NCI-H524 treated with DMSO at 0.1 percent for 48 hours (cell line): ENCODE measurements at places on chromosomes 4 and X.

DNA sequence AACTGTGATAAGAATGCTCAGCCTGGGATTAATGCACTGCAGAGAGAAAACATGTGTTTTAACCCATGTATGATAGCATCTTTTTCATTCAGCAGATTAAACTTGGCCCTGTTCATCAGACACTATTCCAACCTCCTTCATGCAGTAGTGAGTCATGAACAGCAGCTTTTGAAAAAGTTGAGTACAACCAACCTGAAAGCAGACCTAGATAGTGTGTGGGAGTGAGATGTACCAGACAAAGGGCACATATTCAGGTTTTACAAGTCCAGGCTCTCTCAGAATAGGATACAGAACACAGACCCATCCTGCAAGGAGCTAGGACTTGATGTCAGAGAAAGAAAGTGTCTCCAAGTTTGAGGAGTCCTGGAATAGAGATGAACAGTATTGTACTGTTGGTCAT lies 237.3 kb upstream of the STS start:
- DNase-seq: no peak

- no peak for DNase-seq
Measured at GRCh38 chrX:34634349-34634748, 22.7 kb downstream of the TMEM47 start.

GRCh38 chr4:9704551-9705332 lies 76.7 kb upstream of the DRD5 start:
- DNase-seq: no peak

DNA sequence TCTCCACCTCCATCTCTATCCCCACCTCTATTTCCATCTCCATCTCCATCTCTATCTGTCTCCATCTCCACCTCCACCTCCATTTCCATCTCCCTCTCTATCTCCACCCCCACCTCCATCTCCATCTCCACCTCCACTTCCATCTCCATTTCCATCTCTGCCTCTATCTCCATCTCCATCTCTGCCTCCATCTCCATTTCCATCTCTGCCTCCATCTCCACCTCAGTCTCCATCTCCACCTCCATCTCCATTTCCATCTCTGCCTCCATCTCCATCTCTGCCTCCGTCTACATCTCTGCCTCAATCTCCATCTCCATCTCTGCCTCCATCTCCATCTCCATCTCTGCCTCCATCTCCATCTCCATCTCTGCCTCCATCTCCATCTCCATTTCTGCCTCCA lies 40.8 kb upstream of the CHRNA9 start:
- DNase-seq: no peak

GRCh38 chr4:77124576-77124975 lies 32.4 kb upstream of the CCNG2 start:
- no peak for DNase-seq

- no peak for DNase-seq
Measured at GRCh38 chrX:23879380-23880090, 28.2 kb downstream of the APOO start.

DNA sequence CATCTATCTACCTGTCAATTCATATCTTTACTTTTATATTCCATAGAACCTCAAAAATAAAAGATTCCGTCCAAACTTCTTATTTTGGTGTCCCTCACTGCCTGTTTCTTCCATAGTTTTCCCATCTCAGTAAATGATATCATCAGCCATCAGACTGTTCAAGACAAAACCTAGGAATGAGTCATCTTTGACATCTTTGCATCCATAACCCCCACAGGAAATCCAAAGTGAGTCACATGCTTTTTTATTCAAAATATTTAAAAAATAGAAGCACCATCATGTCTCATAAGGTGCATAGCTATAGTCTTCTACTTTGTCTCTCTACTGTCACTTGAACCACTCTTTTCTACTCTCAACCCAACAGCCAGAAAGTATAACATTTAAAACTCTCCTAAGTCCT lies 29.9 kb upstream of the CXXC4 start:
- no peak for DNase-seq

DNA sequence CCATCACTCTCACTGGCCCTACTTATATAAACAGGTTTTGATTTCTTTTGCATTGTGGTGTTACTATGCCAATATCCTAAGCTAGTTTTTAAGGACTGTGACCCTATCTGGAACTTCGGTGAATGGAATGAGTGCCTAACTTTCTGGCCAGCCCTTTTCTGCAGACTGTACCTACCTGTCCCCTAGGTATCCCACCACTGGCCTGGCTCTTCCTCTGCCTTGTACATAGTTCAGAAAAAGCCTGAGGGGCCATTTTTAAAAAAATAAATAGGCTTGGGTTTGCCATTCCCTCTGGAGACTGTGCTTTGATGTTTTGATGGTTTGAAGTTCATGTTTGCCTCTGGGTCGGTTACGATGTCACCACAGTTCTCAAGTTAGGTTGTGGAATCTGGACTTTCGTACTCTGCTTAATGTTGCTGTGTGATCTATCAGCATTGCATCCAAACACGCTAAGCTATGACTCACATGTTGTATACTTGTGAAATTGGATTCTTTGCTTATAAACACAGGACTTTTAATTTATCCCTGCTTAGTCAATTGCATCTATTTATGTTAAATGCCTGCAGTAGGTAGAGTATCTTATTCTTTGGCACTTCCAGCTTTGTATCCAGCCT lies 182.0 kb downstream of the ANKRD50 start:
- DNase-seq: no peak

DNA sequence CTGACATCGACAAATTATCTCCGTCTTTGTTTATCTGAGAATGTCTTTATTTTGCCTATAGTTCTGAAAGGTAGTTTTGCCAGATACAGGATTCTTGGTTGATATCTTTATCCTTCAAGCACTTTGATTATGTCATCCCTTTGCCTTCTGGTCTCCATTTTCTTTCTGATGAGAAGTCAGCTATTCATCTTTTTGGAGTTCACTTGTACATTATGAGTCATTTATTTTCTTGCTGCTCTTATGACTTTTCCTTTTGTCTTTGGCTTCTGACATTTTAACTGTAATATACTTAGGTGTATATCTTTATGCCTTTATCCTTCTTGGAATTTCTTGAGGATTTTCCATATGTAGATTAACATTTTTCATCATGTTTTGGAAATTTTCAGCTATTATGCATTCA lies 51.4 kb downstream of the SHROOM4 start:
- DNase-seq: no peak

- DNase-seq: peak; percentile 36
Measured at GRCh38 chr4:131499141-131499873, 1649.8 kb upstream of the PCDH10 start.

DNA sequence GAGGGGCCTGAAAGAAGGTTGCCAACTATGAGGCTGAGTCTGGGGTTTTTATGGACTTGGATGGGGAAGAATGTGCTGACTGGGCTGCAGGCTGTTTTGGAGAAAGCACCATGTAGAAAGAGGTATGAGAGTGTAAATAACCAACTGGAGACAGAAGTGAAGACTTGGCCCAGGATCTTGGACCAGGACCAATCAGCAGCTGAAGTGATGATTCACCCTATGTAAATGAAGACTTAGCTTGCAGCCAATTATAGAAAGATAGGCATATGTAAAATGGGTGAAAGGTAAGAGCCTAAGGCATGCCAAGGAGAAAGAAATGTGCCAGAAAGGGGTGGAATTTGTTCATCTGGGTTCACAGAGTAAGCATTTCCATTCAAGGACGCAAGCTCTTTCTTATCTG lies 856.7 kb upstream of the PRKX start:
- DNase-seq: no peak

- DNase-seq: no peak
Measured at GRCh38 chrX:3184176-3184930, 143.1 kb downstream of the ARSF start.

- no peak for DNase-seq
Measured at GRCh38 chrX:135345107-135345589, 35.9 kb downstream of the ETDC start.

DNA sequence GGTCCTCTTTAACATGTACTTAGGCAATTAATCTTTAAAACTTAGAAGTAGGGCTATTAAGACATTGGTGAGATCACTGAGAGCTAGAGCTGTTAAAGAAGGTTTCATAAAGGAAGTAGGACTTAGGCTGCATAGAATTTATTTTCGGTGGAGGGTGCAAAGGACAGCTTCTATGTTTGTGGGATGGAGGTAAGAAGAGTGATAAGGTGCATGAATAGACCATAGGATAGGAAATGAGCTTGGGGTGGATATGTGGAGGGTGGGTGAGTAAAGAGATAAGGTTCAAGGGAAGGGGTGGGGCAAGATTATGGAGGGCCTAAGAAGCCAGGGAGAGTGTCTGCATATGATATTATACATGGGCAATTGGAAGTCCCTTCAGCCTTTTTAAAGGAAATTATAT lies 15.9 kb downstream of the RTL9 start:
- DNase-seq: no peak

- DNase-seq: no peak
Measured at GRCh38 chrX:132025041-132025440, 1.9 kb downstream of the STK26 start.

GRCh38 chr4:2958446-2958845 lies 4.8 kb downstream of the NOP14 start:
- DNase-seq: no peak

GRCh38 chr4:85798012-85798770 lies 323.2 kb downstream of the ARHGAP24 start:
- no peak for DNase-seq

DNA sequence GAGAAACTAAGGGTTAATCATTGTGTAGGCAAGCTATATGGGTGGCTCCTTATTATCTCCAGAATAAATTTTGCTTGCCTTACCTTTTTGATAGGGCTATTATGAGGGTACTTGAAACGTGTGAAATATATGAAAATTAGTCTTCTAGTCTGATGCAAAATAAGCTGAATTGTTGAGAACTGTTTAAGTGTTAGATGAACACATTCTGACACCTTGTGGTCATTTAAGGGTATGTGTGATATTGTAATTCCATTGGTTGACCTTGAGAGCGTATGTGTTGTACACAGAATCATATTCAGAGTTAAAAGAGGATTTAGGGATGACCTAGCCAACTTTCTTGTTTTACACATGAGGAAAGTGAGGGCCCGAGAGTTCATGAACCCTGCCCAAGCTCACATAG lies 44.6 kb upstream of the LINC00632 start:
- no peak for DNase-seq
